ENCODE measurements at places on chromosomes 11 and 22.
A peak's percentile ranks its signal among the peaks of the same experiment; 100 is the strongest.

DNA sequence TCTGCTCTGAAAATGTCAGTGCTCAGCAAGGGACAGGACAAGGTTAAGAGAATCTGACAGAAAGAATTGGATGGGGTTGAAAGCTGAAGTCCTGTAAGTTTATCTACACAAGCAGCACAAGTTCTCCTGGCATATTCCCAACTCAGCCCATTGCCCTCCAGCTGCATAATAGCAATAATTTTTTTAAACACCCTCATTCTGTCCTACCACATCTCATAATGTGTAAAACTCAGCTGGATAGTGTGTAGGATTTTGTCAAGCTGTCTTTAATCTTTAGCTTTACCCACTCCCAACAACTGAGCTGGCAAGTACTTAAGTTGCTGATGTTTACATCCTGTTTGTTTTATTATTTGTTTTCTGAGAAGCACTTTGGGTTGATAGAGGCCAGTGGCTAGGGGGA, 158.9 kb downstream of the CADM1 start:
- no peaks in the 10 kb centered on the region for H3K36me3 ChIP-seq
- H3K4me1 ChIP-seq = no peaks in the 10 kb centered on the region
- H3K4me3 ChIP-seq = no peak overlapping the region
- no peak overlapping the region for H3K27ac ChIP-seq
- no peaks in the 10 kb centered on the region for H3K27me3 ChIP-seq

GRCh38 chr11:110345743-110346142, 49.3 kb upstream of the RDX start:
- no peak overlapping the region for H3K27ac ChIP-seq
- no peak overlapping the region for H3K4me3 ChIP-seq
- DNase-seq = no peak
- no peaks in the 10 kb centered on the region for H3K36me3 ChIP-seq

- DNase-seq = peak; percentile 94
- H3K27me3 ChIP-seq = no peaks in the 10 kb centered on the region
- peaks cover 2% of the 10 kb centered on the region for H3K36me3 ChIP-seq
- H3K27ac ChIP-seq = peak overlapping the region; percentile 88
- H3K4me1 ChIP-seq = peaks cover 7% of the 10 kb centered on the region
These were observed 2.1 kb downstream of the WEE1 start for GRCh38 chr11:9575260-9576240.

- H3K27ac ChIP-seq = no peak overlapping the region
- DNase-seq = no peak
- peaks cover 8% of the 10 kb centered on the region for H3K4me1 ChIP-seq
- no peak overlapping the region for H3K4me3 ChIP-seq
- H3K36me3 ChIP-seq = peaks cover 50% of the 10 kb centered on the region
- no peaks in the 10 kb centered on the region for H3K27me3 ChIP-seq
These were observed 6.4 kb upstream of the DPP3 start for GRCh38 chr11:66473608-66474515.

DNA sequence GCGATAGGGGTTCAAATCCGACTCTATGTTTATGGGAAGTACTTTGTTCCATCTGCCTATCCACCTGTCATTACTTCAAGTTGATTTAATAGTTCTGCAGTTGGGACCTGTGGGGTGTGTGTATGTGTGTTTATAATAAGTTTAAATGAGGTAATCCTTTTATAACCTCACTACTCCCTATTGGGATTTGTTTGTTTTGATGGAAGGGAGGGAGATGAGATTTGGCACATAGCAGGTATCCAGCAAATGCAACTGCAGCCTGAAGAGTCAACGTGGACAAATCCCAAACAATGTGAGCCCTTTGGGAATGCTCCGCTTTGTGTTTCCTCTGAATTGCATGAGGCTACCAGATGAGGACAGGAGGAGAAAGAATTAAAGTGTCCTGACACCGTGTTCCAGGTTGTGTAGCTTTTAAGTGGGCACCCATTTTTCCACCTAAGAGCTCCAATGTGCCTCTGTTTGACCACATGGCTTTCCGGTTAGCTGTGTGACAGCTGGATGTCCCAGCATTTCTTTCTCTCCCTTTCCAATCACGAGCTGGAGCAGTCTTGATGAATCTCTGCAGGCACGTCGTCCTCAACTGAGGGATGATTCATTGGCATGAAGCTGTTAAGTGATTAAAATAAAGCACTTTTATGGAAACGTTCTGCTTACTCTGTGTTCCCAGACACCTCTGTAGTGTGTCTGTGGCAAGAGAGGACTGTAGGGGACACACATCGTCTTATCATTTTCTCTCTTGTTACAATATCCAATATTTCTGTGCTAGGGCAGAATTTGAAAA, 610.7 kb downstream of the NTM start:
- H3K4me3 ChIP-seq = no peak overlapping the region
- peak; percentile 19 for DNase-seq
- peaks cover 6% of the 10 kb centered on the region for H3K4me1 ChIP-seq
- no peaks in the 10 kb centered on the region for H3K27me3 ChIP-seq

DNA sequence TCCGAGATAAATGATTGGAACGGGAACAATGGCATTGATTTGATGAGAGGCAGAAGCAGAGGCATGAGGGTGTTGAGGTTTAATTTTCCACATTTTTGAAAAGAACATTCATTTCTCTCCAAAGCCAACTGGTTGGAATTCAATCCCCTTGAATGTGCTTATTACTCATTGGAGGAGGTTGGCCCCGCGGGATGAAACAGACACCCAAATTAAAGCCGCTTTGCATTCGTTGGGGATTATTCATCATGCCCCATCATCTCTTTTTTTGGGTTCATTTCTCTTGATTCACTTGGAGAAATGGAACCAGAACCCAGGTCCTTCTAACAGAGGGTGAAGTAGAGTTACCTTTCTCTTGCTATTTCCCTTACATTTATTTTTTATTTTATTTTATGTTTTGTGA, 47.6 kb upstream of the PARVG start:
- no peaks in the 10 kb centered on the region for H3K27me3 ChIP-seq
- peaks cover 57% of the 10 kb centered on the region for H3K36me3 ChIP-seq
- H3K27ac ChIP-seq = no peak overlapping the region
- no peak for DNase-seq
- peaks cover 3% of the 10 kb centered on the region for H3K4me1 ChIP-seq

DNA sequence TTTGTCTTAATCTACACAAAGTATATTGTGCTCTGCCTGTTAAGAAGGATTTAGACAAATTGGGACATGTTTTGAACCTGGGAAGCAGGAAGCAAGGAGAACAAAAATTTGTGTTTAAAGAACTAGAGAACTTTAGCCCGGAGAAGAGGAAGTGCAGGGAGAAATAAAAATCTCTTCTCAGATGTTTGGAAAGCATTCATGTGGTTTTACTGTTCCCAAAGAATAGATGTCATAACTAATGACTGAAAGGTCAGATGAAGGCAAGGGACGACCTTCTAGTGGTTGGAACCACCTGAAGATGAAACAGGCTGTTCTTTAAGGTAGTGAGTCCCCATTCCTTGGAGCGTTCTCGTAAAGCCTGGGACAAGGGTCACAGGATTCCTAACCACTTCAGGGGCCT, 38.3 kb downstream of the IRAG1 start:
- H3K36me3 ChIP-seq = peaks cover 3% of the 10 kb centered on the region
- no peak overlapping the region for H3K27ac ChIP-seq
- H3K27me3 ChIP-seq = no peaks in the 10 kb centered on the region
- DNase-seq = no peak

GRCh38 chr22:19139001-19139356, 5.5 kb downstream of the ESS2 start:
- no peak overlapping the region for H3K4me3 ChIP-seq
- no peak for DNase-seq
- H3K27me3 ChIP-seq = no peaks in the 10 kb centered on the region
- peaks cover 5% of the 10 kb centered on the region for H3K4me1 ChIP-seq
- peaks cover 73% of the 10 kb centered on the region for H3K36me3 ChIP-seq

GRCh38 chr11:128766591-128767081, 72.8 kb downstream of the FLI1 start:
- peaks cover 3% of the 10 kb centered on the region for H3K4me1 ChIP-seq
- H3K36me3 ChIP-seq = peaks cover 2% of the 10 kb centered on the region
- H3K27ac ChIP-seq = no peak overlapping the region
- H3K27me3 ChIP-seq = no peaks in the 10 kb centered on the region
- DNase-seq = no peak

- H3K27me3 ChIP-seq = no peaks in the 10 kb centered on the region
- peaks cover 78% of the 10 kb centered on the region for H3K36me3 ChIP-seq
- H3K4me3 ChIP-seq = no peak overlapping the region
- H3K27ac ChIP-seq = no peak overlapping the region
- no peaks in the 10 kb centered on the region for H3K4me1 ChIP-seq
These were observed 22.4 kb downstream of the DERL3 start for GRCh38 chr22:23816156-23816976.

DNA sequence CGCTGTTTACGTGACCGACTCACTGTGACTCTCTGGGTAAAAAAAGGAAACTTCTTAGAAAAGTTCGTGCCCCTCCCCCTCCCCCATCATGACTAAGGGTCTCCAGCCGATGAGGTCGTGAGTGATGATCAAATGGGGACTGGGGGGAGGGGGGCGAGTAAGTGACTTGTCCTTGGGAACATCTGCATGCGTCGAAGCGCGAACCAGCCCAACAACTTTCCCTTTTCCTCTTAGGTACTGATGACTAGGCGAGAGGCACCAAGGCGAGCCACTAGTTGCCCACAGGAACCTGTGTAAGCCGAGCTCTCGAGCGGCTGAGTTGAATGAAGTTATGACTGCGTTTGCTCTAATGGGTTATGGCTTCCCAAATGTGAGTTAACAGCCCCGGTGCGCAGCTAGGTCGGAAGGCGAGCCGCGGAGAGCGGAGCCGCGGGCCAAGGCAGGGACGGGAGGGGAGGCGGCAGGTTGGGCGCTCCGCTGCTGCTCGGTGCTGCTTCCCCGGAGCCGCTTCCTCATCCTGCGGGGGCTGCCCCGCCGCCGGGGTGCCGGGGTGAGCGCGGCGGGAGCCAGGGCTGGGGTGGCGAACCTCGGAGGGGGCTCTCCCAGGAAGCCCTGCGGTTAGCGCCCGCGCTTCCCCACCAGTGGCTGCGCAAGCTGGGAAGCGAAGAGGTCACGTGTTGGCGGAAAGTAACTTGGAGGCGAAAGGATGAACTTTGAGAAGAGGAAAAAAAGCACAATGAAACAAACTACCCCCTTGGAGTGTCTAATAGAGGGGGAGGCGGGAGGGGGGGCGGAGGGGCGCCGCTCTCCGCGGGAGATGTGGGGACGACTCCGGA, 22.1 kb upstream of the BDNF start:
- peak overlapping the region; percentile 86 for H3K4me3 ChIP-seq
- H3K27me3 ChIP-seq = peaks cover 76% of the 10 kb centered on the region
- no peaks in the 10 kb centered on the region for H3K36me3 ChIP-seq
- H3K27ac ChIP-seq = no peak overlapping the region

- DNase-seq = no peak
- no peaks in the 10 kb centered on the region for H3K27me3 ChIP-seq
- H3K27ac ChIP-seq = no peak overlapping the region
- H3K4me1 ChIP-seq = no peaks in the 10 kb centered on the region
- H3K4me3 ChIP-seq = no peak overlapping the region
- H3K36me3 ChIP-seq = peaks cover 33% of the 10 kb centered on the region
These were observed 25.0 kb upstream of the LDHA start for GRCh38 chr11:18369398-18369797.

GRCh38 chr22:36874309-36874696, 13.5 kb downstream of the NCF4 start:
- no peak for DNase-seq
- H3K36me3 ChIP-seq = no peaks in the 10 kb centered on the region
- peaks cover 53% of the 10 kb centered on the region for H3K27me3 ChIP-seq
- peaks cover 4% of the 10 kb centered on the region for H3K4me1 ChIP-seq

- no peaks in the 10 kb centered on the region for H3K36me3 ChIP-seq
- peaks cover 3% of the 10 kb centered on the region for H3K4me1 ChIP-seq
- no peak for DNase-seq
These were observed 26.3 kb downstream of the MAP6 start for GRCh38 chr11:75642402-75643113.
